ENCODE measurements at places on chromosomes 7 and 10.

DNA sequence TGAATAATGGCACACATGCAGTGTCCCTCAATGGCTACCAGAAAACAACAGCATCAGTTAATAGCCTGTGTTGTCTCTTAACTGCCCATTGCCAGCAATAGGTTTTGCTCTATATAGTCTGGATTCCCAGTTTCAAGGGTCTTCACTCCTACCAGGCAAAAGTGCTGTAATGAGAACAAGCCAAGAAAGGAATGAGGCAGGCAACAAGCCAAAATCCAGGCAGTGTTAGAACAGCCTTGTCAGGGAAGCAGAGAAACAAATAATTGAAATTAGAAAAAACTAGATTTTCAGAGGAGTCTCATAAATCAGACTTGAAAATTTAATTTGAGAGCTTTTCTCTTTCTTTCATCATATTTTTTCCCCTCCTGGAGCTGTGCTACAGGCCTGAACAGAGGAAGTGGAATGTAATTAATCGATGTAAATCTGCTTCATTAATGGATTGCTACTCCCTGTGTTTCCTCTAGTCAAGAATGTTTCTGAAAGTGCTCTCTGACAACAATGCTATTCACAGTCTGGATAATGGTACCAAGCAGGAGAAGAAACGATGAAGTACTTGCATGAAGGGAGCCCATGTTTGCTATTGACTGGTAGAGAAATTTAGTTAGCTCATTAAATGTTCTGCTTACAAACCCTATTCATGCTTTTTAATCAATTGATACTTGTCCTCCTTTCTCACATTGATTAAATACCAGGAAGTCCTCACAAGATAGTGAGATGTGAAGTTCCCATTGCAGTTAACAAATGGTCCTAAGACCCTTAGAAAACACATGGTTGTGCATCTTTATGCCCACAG, 202.0 kb upstream of the LRRTM3 start:
- no peak for DNase-seq

GRCh38 chr10:11381023-11381422, 230.4 kb downstream of the USP6NL start:
- DNase-seq, result no peak

GRCh38 chr7:2014391-2015241, 218.1 kb downstream of the MAD1L1 start:
- no peak for DNase-seq

DNA sequence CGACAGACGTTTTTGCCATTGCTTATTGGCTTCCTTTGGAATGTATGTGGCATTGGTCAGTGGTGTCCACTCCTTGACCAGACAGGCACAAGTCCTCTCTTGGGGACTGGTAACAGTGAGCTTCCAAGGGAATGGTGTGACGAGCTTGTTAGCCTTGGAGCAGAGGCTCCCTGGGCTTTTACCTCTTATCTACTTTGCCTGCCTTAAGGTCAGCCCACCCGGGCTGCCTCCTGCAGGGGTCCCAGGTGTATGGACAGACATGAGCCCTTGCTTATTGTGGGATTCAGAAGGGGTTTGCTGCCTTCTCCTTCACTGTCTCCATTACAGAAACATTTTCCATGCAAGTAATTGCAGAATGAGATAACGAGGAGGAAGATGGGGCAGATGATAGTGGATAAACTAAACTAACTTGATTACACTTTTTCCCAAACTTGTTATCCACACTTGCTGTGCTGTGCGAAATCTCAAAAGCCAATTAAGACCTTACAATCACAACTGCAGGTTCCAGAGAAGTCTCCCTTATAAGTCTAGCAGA, 29.7 kb downstream of the PLPP4 start:
- no peak for DNase-seq

DNA sequence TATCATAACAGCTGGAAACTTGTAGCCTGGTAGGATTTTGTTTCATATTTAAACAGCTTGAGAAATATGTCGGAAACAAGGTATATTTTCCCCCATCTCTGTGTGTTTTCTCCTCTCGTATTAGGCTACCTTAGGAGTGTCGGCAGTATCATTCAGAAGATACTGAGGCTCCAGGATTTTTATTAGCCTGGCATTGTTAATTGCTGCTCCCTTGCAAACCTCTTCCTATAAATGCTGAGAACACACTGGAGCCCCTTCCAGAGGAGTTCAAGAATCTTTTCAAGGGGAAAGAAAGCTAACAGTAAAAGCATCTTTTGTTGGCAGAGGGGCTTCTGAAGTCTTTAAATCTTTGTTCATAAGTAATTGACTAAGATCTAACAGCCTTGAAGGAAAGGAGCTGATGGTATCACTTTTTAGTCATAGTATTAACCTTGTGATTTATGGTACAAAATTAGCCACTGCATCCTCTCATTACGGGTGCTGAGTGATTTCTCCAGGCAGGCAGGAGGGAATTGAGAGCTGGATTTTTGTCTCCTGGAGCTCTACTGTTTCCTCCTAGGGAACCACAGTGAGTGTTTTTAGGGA, 998.7 kb downstream of the LRMDA start:
- no peak for DNase-seq

- no peak for DNase-seq
Observed at GRCh38 chr10:109149666-109150350, 773.5 kb downstream of the XPNPEP1 start.

GRCh38 chr7:23715099-23715498, 5.1 kb downstream of the STK31 start:
- DNase-seq, result no peak

GRCh38 chr10:120342115-120342714, 114.8 kb upstream of the PLPP4 start:
- DNase-seq, result no peak

- no peak for DNase-seq
Observed at GRCh38 chr10:126417220-126417825, 29.0 kb upstream of the ADAM12 start.

- DNase-seq, result no peak
Observed at GRCh38 chr10:99369551-99369950, 40.4 kb downstream of the CNNM1 start.

GRCh38 chr7:111098011-111098925, 7.3 kb downstream of the LRRN3 start:
- DNase-seq, result no peak

GRCh38 chr10:123681285-123681684, 15.1 kb downstream of the GPR26 start:
- no peak for DNase-seq

DNA sequence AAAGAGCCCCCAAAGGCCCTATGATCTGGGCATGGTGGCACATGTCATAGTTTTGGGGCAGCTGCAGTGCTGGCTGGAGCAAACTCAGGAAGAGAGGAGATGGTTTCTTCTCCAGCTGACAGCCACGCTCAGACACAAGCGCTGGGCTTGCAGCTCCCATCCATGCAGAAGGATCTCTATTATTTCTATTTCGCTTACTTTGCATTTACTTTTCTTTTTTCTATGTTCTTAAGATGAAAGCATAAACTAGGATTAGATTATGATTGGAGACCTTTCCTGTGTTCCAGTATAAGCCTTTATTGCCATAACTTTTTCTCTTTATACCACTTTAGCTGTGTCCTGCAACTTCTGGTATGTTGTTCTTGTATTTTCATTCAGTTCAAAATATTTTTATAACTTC, 5.0 kb downstream of the JAKMIP3 start:
- DNase-seq, result no peak

DNA sequence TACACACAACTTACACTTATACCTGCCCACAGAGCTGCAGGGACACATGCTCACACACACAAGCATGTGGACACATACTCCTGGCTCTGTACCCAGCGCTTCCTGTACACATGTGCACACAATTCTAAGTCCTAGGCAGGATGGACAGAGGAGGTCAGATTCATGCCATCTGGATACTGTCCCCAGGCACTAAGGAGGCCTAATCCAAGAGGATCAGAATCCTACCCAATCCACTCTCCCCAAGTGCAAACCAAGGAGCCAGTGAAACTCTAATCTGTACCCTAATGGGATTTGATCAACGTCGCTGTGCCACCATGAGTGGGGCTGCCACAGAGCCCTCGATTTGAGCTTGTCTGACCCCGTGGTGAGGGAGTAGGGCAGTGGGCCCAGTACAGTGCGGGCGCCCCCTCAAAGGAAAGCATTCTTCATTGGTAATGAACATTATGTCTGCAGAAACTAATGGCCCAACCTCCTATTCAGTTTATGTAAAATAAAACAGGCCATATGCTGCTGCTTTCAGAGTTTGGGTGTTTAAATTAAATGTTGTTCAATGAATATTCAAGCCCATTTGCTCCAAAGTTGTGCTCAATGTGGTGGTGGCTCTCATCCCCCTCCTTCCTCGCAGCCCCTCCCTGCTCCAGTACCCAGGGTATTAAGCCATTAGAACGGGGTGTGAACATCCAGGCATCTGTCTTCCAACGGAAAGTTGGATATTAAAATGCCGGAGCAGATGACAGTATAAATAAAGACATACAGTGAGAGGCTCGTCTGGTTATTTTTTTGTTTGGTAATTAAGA, 26.4 kb downstream of the RPS24 start:
- no peak for DNase-seq

DNA sequence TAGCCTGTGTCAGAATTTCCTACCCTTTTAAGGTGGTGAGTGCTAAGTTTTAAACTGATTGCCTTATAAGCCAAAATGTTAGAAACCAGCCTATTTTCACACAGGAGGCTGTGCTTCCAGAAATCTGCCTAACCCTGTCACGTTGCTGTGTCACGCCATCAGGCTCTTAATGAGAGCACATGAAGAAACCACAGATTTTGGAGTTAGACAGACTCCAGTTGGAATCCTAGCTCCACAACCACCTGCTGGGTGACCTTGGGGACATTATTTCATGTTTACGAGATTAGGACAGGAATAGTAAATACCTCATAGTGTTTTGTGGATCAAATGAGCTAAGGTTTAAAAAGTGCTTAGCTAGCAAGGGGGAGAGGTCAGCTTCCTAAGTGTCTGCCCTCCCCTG, 321.8 kb downstream of the DPP6 start:
- no peak for DNase-seq

DNA sequence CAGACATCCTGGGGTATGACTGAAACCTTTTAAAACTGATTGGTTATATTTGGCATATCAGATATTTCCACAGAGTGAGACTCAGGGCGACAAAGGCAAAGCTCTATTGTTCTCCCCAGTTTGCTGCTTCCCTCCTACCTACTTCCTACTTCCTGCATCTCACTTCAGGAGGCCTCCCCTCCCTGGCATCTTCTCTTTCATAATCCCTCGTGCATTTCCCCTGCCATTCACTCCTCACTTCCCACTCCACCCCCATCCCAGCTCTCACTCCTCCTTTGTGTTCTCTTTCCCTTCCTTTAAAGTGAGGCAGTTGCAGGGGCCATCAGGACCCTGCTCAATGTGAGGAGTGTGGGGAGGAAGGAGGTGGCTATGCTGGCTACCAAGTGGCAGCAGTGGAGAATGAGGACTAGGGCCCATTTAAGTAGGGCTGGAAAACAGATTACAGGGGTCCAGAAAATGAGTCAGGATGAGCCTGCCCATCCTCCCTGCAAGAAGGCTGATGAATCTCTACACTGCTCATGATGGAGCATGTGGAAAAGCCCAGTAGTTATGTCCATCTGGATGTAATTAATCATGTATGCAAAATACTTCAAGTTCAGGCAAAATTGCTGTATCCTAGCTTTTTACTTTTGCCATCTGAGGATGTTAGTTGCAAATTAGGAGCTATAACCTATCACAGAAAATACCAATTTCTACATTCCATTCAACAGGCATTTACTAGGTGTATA, 311.8 kb upstream of the IMMP2L start:
- no peak for DNase-seq

GRCh38 chr7:74502216-74502891, 48.6 kb downstream of the GTF2IRD1 start:
- DNase-seq, result no peak

- no peak for DNase-seq
Observed at GRCh38 chr10:124415210-124415609, 3.5 kb downstream of the OAT start.

DNA sequence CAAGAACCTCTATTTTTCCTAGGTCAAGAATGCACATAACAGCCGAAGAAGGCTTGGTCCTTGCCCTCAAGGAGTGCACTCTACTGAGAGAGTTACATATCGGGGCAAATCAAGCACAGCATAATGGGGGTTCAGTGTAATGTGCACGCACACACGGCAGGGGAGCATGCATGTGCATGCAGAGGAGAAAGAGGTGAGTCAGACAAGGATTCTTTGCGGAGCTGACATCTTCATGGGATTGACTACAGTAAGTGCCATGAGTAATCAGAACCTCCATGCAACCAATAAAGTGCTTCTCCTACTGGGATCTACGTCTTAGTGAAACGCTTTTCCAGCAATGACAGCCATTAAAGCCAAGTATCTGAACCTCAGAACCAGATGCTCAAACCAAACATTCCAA, 123.6 kb downstream of the RNF216 start:
- DNase-seq, result no peak

- no peak for DNase-seq
Observed at GRCh38 chr10:84685047-84685660, 356.8 kb downstream of the CCSER2 start.

DNA sequence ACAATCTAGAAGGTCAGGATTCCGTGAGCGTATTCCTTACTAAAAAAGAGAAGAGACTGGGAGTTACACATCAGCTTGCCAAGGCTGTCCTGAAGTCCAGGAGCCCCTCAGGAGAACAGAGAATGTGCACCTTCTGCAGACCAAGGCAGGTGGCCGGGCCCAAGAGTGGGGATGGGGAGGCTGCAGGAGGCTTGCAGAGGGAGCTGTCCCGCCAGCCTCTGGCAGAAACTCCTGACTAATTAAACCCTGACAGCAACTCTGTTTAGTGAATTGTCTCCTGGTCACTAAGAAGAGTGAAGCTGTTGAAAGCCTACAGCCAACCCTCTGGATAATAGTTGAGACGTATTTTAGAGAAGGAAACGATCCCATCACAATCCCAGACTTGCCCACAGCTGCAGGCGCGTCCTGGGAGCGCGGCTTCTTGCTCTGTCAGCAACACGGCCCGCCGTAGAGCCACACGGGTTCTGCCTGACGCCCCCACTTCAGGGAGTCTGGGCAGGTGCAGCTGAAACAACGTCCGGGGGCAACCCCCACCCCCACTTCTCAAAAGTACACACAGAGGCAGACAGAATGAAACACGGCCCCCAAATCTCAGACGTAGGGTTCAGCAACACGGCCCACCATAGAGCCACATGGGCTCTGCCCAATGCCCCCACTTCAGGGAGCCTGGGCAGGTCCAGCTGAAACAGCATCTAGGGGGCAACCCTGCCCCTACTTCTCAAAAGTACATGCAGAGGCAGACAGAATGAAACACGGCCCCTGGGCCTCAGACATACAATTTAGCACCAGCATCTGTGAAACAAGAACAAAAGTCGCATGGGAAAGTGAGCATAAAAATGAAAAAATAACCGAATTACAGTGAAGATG, 45.2 kb downstream of the DIP2C start:
- DNase-seq, result no peak

- no peak for DNase-seq
Observed at GRCh38 chr10:122560279-122560804, at the start of gene DMBT1. Gene DMBT1, plus strand, starts transcription at chr10:122560754. Its CDS starts 17 bp downstream, at chr10:122560771.

DNA sequence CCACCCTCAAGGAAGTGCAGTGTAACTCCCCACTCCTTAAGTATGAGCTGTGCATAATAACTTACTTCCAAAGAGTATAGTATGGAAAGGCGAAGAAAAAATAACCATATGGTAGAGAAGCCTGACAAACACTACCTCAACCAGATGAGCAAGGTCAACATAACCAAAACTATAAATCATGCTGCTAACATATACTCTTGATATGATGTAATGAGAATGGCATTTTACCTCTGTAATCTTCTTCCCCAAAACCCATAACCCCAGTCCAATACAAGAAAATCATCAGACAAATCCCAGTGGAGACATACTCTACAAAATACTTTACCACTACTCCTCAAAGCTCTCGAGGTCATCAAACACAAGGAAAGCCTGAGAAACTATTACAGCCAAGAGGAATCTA, 15.8 kb downstream of the OSBPL3 start:
- DNase-seq, result no peak

Data from cortex of kidney (tissue), 1 donor.